CD4-positive, alpha-beta T cell treated with Interleukin-4 for 4 hours (primary cell): ENCODE measurements at places on chromosomes 5 and 9.

GRCh38 chr9:91405343-91406077 lies 18.1 kb downstream of the NFIL3 start:
- no peak for DNase-seq

DNA sequence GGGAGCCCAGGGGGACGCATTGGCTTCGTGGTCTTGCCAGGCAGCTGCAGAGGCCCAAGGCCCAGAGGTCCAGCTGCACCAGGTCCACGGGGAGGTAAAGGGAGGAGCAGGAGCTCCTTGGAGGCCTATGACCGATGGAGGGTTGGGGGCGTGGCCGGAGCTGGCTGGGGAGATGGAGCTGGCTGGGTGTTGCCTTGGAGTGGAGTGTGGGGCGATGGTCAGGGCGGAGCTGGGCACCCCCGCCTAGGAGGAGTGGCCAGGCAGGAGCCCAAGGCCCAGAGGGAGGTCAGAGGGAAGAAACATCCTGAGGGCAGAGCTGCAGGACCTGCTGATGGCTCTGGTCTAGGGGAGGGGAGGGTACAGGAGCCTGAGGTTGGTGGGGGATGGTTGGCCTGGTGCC lies 44.6 kb downstream of the KCNT1 start:
- DNase-seq: no peak

DNA sequence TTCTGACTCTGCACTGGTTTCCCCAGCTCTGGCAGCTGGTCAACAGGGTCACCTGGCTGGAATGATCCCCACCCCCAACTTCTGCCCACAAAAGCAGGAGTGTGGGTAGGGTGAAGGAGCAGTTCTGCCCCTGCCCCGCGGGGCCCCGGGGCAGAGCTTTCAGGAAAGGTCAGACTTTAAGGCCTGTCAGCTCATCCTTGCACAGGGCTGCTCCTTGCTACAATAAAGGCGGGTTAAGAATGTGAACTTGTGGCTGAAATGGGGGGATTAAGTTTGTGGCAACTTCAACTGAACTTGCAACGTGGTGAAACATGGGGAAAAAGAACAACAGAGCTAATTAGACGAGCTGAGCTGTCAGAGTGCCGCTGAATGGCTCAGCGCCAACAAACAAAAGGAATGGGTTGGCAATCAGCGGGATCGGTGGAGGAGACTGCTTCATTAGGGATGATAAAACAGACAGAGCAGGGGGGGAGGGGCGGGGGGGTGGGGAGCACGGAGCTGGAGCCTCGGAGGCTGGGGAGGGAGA lies 50.8 kb downstream of the CRB2 start:
- no peak for DNase-seq

DNA sequence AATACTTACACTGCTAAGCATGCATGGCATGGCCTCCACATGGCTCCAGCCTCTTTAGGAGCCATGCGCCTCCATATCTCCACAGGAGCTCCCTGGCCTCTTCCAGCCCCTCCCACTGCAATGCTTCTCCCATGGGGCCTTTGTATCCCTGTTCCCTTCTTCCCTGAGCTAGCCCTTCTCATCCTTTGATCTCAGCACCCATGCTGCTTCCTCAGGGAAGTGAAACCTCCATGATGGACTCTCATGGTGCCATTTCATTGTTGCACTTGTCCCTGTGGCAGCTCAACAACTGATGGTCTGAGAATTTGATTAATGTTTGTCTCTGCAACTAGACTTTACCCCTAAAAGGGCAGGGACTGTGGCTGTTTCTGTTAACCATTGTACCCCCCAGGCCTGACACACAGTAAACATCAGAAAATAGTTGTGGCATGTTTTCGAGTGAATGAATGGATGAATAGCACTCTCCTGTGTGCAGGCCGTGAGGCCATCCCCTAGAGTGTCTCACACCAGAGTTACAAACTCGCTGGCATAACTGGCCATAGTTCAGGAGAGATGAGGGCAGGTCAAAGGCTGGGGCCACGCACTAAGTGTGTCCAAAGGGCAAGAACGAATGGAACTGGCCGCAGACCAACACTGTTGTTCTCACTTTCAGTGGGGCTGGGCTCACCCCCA lies 6.6 kb downstream of the IDNK start:
- DNase-seq: no peak

DNA sequence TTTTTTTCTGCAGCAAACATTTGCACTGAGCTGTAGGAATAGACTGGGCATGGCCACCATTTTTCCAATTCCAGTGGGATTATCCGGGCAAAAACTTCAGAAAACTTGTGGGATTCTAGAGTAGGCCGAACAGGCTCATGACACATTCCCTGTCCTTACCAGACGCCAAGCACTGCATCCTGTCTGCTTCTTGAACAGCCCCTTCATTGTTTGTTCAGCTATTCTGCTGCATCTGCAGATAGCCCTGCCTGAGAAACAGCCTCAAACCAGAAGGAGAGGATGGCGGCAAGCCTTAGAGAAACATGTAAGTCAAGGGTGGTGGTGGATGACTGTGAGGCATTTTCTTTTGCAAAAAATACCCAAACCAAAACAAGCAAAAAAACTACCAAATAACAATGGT lies 111.8 kb upstream of the NTRK2 start:
- DNase-seq: no peak

DNA sequence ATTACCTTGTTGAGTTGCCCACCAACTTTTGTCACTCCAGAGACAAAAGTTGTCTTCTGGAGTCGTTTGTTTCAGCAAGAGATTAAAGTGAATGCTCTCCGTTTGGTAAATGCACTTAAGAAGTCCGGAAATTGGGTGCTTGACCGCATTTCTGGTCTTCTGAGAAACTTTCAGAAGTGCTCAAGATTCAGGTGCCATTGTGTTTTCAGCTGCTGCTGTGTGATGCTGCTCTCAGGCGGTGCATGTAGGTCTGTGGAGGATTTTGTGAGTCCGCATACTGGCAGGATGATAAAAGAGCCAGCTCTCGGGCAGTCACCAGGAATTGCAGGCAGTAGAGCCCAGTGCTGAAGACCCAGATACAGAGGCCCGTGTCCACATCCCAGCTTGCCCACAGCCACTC lies 5.9 kb upstream of the NFIL3 start:
- no peak for DNase-seq

DNA sequence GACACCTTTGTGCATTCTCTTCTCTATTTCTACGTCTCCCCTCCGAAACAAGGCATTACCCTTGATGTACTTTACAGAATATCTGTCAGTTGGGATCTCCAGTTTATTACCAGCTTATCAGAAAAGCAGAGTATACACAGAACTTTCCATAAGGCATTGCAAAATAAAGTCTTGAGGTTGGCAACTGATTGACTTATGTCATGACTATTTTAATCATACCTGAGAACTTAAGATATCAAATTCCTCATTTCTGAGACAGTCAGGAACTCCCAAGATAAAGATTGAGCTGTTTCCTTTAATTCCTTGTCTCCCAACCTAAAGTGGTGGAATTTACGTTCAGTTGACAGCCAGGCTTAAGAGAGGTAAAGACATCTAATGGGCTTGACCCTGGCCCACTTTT lies 110.9 kb downstream of the MEF2C start:
- DNase-seq: no peak

- no peak for DNase-seq
These were observed 3.6 kb upstream of the CCNJL start for GRCh38 chr5:160315968-160316367.

- DNase-seq: no peak
These were observed 2.5 kb downstream of the DOK3 start for GRCh38 chr5:177507165-177507564.

DNA sequence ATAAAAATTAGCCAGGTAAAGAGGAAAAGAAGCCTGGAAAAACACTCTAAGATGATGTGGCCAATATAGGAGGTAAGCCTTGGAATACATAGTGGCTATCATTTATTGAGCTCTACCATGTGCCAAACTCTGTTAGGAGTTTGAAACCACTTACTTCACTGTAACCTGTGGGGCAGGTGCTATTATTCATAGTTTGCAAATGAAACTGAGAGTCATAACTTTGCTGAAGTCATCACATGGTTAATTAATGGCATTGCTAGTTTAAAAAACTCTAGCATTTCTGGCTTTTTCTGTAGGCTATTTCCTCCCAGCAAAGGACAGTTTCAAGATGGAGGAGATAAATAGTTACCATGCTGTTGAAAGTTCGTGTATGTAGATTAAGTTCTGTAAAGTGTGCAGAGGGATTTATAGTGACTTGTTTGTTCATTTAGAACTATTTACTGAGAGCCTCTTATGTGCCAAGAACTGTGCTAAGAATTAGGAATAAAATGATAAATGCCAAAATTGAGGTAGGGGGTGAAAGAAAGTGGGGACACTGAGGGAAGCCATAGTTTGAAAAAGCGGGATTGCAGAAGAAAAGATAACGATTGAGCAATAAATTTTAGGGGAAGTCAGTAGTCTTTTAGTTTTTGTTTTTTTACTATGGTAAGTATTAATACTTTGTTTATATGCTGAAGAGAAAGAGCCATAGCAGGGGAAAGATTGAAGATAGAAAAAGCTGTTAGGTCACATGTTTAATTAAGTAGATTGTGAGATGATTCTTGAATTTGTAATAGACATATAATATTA lies 57.2 kb downstream of the WDR70 start:
- DNase-seq: no peak

DNA sequence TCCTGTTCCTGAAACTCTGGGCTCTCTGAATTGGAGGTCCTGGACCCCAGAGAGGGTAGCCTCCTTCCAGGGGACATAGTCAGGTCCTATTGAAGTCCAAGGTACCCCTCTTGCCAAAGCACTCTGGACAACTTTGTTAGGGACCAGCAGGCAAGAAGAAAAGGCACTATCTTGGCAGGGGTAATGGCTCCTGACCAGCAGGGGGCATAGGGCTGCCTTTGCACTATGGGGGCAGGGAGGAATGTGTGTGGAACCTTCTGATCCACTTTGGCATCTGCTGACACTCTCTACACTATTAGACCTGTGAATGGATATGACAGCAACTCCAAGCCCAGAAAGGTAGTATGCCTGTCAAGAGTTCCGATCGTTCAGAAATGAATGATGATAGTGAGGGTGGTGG lies 179.0 kb upstream of the CD180 start:
- DNase-seq: no peak

DNA sequence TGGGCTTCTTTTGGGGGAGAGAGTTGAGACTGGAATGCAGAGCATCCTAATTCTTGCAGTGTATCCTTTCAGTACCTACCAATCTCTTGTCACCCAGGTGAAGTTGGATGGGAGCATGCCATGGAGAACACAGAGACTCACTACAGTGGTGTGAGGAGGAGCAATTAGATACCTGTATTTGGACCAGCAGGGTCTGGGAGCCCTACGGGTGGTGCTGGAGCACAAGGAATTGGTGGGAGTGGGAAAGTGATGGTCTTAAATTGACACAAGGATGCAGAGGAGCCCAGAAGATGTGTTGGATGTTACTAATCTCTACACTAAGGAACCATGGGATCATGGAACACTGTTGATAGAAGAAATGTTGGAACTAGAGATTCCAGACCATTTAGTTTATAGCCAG lies 212.7 kb downstream of the CHSY3 start:
- DNase-seq: no peak

- no peak for DNase-seq
These were observed 45.7 kb downstream of the TMEM174 start for GRCh38 chr5:73218552-73219171.

DNA sequence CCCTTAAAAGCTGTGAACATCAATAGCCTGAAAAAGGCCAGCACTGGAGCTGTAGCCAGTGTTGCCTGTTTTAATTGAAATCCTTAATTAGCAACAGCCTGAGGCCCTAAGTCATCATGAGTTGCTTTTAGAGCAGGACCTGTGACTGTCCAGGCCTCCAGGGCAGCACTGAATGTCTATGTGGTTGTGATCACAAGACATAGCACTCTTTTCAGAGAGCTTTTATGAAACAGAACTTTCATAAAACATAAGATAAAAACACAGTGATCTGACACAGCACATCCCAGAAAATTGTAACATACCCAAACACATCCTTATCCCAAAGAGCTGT lies 85.5 kb upstream of the MYO10 start:
- DNase-seq: no peak

- DNase-seq: no peak
These were observed 51.5 kb upstream of the NR3C1 start for GRCh38 chr5:143454936-143455516.

DNA sequence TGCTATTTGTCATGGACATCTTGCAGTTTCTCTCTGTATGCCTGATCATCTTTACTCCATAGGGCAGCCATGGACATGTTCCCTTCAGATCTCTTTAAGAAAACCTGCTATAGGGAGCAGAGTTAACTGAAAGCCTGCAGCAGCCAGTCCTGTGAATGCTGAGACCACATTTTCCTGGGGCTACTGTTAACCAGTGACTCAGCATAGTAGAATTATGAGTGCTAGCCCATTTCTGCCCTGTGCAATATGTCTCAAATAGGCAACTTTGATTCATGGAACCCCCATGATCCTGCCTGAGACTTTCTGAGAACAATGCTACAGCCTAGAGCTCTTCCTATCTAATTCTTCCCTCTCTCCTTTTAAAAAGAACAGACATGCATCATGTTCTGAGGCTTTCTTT lies 624.2 kb downstream of the CHSY3 start:
- DNase-seq: no peak

GRCh38 chr9:98150164-98150563 lies 31.1 kb upstream of the TRIM14 start:
- DNase-seq: no peak

DNA sequence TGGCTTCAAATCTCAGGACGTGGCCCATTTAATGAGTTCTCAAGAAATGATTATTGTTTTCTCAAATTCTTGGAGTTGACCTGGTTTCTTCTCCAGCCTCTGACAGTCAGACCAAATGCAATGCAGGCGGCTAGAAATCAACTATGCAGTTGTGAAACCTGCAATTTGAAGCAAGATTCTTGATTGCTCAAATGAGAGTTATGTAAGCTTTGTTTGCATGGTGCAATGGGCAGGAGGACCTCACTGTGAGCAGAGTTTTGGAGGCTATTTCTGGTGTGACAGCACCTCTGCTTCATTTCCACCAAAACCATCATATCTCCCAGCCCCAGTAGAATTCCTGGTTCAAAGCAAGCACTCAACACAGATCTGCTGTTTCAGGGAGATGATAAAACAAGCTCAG lies 500.0 kb upstream of the KLF4 start:
- no peak for DNase-seq

DNA sequence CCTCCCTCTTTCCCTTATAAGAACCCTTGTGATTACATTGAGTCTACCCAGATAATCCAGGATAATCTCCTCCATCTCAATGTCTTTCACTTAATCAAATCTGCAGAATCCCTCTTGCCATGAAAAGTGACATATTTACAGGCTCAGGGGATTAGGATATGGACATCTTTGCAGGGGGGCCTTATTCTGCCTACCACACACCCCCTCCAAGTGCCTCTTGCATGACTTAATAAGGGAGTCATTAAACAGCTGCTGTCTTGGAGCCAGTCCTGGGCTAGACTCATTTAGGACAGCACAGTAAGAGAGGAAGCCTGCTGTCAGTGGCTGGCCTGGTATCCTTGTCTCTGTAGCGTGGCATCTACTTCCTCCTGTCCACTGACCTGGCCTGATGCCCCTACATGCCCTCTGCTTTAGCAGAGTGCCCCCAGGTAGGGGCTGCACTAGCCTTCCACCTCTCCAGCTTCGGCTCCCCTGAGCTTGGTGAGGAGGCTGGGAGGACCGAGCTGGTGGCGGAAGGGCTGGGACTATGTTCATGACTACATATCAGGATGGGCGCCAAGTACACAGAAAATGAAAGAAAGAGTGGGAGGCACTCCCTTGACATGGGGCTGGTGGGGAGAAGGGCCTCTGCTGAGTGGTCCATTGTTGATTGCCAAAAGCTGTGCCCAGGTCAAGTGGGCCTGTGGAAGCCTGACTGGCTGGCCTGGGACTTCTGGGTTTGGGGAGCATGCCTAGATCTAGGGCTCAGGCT lies 17.2 kb downstream of the ENHO start:
- DNase-seq: no peak

GRCh38 chr9:129058965-129059795 lies 21.7 kb upstream of the DOLPP1 start:
- no peak for DNase-seq

- peak; percentile 34 for DNase-seq
These were observed at the start of gene PTGES for GRCh38 chr9:129752900-129753729. Gene PTGES (minus strand): TSS chr9:129753042. CDS start chr9:129753012, 30 bp downstream.
